ENCODE measurements at places on chromosomes 3 and 15. TPM values are rescaled to one million over a fixed set of nuclear protein-coding genes. Genes with fewer than 3 reads are reported as not detected.

The ROPN1 gene
- not detected for total RNA-seq

The PLA2G4B gene
- 1.00 TPM for total RNA-seq

The ROBO2 gene
- total RNA-seq: not detected

The C3orf70 gene
- total RNA-seq: not detected

The ZNF385D gene
- not detected for total RNA-seq

The ABTB1 gene
- total RNA-seq: 19.1 TPM

The LSMEM2 gene
- not detected for total RNA-seq
